Stimulated activated CD4-positive, alpha-beta T cell treated with anti-CD3 and anti-CD28 coated beads, Interleukin-4, amount 100 ng/mL, for 1 hour (primary cell): ENCODE measurements at places on chromosomes 7 and 10.

DNA sequence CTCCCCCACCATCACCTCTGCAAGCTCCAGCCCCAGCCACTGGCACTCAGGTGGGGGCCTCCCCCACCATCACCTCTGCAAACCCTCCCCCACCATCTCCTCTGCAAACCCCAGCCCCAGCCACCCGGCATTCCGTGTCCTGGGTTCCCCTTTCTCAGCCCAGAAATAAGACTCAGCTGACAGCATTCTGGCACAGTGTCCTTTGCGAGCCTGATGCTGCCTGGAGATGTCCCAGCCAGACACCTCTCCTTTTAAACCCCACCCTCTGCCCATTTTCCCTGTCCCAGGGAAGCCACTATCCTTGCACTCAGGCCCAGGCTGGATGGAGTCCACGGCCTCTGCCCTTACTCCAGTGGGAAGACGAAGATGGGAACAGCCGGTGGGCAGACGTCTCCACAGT is 49.8 kb downstream of the ELFN1 start:
- DNase-seq: no peak

DNA sequence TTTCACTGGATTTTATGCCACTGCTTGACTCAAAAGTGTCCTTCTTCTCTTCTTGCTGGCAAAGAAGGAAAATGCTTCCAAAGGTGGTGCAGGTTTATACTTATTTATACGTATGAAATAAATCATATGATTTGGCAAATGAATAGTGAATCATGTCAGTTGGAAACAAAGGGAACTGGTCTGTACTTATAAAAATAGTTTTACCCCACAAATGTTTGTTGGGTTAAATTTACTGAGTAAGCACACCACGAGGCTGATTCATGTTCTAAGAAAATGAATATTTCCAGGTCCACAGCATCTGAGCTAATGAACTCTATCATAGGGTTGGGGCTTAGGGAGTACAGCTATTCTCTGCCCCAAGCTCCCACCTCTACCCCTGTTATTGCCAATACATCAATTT is 232.2 kb downstream of the TRIL start:
- no peak for DNase-seq

DNA sequence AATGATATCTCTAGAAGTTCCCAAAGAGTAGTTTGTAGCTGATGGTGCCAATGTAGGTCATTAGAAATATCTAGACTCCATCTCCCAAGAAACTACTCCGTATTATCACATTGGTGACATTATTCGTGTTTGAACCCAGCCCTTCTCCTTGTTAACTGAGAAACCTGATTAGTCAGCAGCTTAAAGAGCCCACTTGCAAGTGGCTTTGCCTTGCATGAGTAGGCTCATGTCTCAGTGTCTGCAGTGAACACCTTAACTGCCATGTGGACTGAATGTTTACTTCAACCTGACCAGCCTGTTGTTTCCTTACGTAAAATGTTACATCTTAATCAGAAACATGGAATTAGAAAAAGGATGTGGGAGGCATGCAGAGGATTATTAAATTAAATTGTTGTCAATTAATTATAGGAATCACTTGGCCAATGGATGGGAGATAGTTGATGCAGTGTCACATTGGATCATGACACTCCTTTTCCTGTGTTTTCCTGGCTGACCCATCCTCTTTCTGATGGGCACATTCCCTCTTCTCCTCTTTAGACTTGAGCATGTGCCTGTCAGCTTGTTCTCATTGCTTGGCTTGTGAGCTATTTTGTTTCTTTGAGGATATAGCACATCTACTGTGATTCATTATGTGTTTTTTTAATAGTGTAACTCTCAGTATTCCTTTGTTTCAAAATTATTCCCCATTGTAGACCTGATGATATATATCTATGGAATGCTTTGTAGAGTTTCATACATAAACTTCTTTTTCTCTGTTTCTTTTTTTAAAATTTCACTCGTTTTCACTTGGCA is 18.0 kb downstream of the STARD3NL start:
- no peak for DNase-seq

DNA sequence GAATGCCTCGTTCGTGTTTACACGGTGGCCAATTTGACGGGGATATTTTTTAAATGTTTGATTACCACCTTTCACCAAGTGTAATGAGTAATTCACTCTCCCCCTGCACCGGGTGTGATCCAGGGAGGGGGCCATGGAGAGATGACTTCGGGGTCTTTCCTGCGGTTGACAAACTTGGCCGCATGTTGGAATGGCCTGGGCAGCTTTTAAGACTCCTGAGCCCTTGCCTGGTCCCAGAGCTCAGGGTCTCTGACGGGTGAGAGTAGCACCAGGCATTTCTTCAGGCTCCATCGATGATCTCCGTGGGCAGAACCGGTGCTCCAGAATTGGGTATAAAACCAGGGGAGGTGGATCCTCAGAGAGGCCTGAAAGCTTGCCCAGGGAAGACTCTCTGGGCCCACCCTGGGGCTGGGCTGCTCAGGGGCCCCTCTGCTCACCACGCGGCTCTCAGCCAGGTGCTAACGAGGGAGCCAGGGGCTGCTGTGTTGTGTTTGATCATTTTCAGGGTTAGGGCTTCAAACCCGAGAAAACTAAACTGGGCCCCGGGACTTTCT is 882 bp downstream of the ZNF282 start:
- peak; percentile 10 for DNase-seq

GRCh38 chr10:100153239-100153825 is 32.5 kb downstream of the ERLIN1 start:
- DNase-seq: no peak

- no peak for DNase-seq
Observed at GRCh38 chr7:70596598-70596913, 535.4 kb upstream of the GALNT17 start.

DNA sequence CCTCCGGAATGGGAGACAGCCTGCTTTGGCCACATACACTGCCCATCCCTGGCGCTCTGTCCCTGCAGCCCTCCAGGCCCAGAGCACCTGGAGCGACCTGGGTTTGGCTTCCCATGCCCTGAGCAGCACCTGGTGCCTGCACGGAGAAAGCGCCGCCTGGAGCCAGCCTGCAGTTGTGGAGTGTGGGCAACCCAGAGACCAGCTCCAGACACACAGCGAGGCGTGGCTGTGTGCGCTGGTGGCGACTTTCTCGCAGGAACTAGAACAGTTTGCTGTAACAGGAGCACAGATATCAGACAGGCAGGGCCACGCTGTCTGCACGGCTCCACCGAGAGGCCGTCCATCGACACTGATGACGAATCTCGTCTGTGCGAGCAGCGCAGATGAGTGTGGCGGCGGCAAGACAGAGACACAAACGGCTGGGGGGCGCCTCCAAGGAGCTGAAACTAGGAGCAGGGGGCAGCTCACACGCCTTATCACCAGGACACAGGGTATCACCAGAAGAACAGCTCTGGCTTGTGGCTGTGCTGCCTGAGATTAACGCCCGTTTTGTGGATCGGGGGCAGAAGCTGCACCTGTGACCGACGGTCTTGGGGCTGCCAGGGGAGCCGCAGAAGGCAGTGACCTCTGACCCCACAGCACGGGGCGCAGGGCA is 275.3 kb downstream of the DNAJB6 start:
- DNase-seq: no peak
